Hypothalamus (tissue), 51 donors: ENCODE measurements at places on chromosomes 12 and 14.

- DNase-seq = no peak
Measured at GRCh38 chr14:104745431-104745830, 7.5 kb upstream of the SIVA1 start.

GRCh38 chr12:132572106-132572505 lies 38.3 kb downstream of the LRCOL1 start:
- DNase-seq = no peak

DNA sequence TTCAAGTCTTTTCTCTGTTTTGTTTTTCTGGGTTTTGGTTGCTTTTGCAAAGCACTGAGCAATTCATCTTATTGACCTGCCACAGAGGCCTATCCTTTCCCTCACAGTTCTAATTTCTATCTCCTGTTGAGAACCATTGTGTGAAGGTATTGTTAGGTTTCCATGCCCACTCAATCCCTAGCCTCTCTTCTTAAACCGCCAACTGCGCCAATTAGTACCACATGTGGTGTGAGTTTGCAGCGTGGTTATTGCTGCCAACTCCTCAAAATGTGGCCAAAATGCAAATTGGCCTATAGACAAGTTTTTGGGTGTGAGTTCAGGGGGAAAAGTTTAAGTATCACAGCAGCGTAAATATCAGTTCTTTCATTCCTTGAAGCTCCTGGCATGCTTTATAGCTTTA lies 232.6 kb downstream of the FLRT2 start:
- DNase-seq = no peak

GRCh38 chr12:41225179-41225578 lies 37.1 kb downstream of the PDZRN4 start:
- no peak for DNase-seq

GRCh38 chr14:50249136-50249775 lies 17.9 kb upstream of the SOS2 start:
- DNase-seq = no peak

GRCh38 chr12:3228552-3228951 lies 151.4 kb downstream of the TSPAN9 start:
- DNase-seq = no peak

DNA sequence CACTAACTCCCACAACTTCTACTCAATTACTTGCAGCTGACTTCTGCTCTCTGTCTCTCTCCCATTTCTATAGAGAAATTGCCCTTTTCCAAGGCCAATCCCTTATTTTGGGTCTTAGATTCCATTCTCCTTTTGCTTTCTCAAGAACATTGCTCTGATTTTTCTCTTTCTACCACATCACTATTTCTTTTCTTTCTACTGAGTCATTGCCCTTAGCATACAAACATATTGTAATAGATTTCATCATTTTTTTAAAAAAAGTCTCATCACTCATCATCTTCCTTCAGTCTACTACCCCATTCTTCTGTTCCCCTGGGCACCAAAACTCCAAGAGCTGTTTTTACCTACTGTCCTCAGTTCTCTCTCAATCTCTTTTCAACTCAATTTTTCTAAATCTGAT lies 4.4 kb upstream of the KCNA1 start:
- DNase-seq = no peak
